ENCODE measurements at places on chromosomes 13 and 19.

- DNase-seq: no peak
Measured at GRCh38 chr13:40779049-40779448, 8.1 kb upstream of the MRPS31 start.

DNA sequence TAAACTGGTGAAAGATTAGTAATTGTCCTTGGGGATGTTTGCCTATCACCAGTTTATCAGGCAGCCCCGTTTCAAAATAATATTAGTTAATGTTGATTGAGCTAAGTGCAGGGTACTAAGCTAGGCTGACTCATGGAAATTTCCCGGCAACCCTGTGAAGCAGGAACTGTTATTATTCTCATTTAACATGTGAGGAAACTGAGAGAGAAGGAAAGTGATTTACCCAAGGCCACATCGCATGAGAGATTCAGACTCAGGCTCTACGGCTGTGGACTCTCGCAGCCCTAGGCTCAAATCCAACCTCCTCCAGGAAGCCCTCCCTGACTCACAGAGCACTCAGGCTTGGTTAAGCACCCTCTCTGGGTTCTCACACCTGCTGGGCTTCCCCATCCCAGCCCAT is 19.7 kb downstream of the CLPTM1 start:
- DNase-seq: no peak

GRCh38 chr13:66338542-66338941 is 891.6 kb downstream of the PCDH9 start:
- DNase-seq: no peak

DNA sequence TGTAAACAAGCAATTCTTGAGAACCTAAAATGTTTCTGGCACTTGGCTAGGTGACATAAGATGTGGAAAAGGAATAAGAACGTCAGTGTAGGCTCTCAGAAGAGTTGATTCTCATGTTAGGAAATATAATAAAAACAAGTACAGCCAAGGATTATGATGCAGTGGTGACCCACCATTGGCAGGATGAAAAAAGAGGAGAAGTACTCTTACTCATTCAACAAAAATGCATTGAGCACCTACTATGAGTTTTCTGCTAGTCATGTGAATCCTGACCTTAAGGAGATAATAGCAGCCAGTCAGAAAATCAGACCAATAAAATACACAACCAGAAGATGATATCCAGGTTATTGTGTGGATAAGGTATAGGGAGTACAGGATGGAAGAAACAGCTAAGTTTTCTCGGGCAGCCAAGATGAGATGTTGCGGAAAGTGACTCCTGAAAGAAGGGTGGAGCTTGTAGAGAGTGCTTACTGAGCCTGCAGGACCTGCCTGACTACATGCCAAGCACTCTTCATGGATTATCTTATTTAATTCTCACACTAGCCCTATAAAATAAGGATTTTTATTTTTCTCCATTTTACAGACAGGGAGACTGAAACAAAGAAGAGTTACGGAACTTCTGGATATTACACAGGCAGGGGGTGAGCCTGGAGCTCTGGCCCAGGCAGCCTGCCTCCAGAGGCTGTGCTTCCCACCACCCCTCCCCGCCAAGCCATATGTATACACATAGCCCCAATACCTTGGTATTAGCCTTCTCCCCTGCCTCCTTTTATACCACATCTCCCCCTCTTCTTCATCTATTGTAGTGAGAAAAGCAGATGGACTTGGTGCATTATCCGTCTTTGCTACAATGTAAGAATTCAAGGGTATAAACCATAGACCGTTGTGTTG is 58.0 kb downstream of the TGDS start:
- no peak for DNase-seq

DNA sequence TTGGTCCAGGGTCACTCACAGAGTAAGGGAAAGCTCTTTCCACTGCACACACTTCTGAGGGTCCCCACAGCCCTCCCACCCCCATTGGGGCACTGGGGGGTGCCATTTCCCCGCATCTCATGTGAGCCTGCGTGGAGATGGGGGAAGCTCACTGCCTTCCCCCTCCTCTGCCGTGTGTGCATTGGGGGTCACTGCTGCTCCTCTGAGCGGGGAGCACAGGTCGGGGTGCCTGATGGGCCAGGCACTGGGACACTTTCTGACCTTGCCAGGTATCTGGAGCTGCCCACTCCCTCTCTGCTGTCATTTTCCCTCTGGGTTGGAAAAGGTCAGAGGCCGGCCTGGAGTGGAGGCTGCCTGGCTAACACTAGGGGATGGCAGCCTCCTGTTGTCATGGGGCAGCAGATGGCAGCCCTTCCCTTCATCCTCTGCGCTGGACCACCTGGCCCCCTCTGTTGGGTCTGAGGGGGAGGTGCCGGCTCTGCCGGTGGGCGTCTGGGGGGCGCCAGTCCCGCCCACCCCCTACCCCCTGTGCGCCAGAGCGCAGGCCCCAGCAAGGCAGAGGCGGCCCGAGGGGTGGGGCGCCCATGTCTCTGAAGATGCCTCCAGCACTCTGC is 9.1 kb downstream of the SSBP4 start:
- DNase-seq: no peak

DNA sequence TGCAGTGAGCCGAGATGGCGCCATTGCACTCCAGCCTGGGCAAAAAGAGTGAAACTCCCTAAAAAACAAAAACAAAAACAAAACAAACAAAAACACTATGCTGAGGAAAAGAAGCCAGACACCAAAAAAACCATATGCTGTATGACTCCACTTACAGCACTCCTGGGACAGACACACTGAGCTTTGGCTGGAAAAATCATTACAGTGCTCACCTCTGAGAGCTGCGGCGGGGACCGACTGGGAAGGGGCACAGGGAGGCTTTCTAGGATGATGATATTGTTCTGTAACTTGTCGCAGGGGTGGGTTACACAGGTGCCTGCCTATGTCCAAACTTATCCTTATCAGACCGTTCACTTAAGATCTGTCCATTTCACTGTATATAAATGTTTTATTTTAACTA is 7.8 kb downstream of the PNMA8A start:
- no peak for DNase-seq

- DNase-seq: no peak
Measured at GRCh38 chr13:45863709-45864590, 12.4 kb upstream of the SIAH3 start.

GRCh38 chr19:49153167-49153809 is 1.9 kb downstream of the HRC start:
- DNase-seq: no peak

GRCh38 chr19:1103132-1103707 is 574 bp upstream of the GPX4 start:
- DNase-seq: no peak

DNA sequence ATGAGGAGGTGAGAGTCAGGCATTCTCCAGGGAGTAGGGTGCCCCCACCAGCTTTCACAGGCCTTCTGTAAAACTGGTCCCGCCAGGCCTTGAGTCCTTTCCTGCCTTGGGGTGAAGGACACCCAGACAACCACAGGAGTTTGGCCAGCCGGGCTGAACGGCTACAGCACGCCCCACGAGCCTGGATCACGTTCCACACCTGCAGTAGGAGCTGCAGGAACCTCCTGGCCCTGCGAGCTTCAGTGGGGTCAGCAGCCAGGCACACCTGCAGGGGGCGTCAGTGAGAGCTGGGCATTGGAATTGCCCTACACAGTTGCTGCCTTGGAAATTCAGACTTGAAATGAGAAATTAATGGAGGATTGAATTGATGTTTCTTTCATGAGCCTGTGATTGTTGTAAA is 45.7 kb downstream of the COL4A2 start:
- DNase-seq: no peak

DNA sequence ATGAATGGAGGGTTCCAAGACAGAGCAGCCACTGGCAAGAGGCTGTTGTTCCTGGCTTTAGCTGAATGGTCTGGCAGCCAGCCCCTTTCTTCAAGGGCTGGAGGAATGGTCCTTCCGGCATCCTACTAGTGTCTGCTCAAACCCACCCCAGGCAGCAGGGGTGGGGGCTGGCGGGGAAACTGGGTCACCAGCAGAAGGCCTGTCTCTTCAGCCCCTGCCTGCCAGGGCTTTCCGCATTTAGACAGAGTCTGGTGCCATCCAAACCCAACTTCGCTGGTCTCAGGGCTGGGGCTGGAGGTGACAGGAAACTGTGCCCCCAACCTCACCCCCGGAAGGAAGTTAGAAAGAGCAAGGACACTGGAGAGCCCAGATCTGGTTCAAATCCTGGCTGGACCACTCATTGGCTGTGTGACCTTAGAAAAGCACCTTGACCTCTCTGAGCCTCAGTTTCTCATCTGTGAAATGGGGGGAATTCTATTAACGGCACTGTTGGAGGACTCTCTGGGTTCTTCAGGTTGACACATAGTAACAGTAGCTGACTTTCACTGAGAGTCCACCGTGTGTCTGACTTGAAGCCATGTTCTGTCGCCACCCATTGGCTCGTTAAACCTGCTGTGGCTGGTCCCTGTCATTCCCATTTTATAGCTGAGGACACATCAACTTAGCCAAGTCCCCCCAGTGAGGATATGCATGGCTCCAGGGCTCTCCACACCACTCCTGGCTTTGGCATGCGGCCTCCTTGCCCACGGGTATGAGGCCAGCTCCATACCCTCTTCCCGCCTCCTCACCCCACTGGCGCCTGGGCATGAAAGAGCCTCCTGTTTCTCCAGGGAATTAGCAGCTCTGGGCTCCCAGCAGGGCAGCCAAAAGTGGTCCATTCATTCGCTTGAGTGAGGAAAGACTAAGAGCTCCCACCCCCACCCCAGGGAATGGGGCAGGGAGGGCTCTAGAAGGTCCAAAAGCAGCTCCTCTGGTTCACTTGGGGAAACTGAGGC is 2.5 kb upstream of the NR2C2AP start:
- no peak for DNase-seq

- no peak for DNase-seq
Measured at GRCh38 chr13:28494504-28494777, 487 bp downstream of the FLT1 start.

DNA sequence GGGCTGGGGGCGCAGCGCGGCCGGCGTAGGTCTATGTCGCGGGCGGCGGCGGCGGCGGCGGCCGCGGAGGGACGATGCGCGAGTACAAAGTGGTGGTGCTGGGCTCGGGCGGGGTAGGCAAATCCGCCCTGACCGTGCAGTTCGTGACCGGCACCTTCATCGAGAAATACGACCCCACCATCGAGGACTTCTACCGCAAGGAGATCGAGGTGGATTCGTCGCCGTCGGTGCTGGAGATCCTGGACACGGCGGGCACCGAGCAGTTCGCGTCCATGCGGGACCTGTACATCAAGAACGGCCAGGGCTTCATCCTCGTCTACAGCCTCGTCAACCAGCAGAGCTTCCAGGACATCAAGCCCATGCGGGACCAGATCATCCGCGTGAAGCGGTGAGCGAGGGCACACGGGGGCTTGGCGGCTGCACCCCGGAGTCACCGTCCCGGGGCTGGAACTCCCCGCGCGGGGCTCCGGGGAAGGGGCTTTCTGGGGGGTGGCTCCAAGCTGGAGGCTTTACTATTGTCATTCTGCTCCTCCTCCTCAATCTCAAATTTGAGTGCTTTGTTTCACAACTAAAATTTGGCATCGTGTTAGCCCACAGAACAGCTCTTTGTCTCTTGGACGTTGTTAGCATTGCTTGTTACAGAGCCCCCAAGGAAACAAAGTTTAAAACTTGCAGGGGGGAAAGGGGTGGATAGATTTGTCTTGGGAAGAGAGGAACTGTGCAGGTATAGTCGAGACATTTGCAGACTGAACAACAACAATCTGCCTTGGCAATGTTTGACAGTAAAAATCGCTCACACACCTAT is 630 bp downstream of the RAP2A start:
- DNase-seq: peak; percentile 66

DNA sequence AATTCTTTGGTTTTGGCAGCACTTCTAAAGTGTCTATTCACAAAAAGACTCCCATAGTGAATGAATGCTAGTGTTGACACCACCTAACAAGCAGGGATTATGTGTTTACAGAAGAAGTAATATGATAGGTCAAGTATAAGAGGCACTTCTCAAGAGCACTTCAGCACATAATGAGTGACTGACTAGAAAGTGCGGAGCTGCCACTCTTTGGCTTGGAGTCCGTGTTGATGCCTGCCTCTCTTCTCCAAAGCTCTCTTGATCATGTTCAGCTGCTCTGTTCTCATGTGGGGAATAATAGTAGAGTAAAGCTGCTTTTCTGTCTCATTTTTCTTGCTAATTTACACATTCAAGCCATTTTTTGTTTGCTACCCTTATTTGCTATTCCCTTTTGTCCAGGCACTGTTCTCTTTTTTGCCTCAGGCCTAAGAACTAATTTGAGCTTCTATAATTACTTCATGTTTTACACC is 22.7 kb upstream of the MAB21L1 start:
- no peak for DNase-seq

DNA sequence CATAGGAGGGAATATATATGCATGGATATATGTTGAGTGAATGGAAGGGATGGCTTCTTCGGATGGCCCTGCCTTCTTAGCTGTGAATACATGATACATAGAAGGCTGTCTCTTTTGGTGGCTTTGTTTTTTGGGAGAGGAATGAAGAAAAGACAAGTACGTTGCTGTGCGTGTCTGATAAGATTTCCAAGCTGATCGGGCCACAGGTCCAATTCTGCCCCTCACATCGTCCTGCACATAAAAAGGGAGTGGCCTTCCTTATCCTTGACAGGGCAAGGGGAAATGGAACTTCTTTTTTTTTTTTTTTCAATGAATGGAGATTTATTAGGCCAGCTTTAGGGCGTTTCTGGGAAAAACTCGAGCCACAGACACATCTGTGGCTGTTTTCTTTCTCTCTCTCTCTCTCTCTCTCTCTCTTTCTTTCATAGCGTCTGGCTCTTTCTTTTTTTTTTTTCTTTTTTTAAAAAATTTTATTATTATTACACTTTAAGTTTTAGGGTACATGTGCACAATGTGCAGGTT is 103.8 kb upstream of the SPATA13 start:
- DNase-seq: no peak

- peak; percentile 26 for DNase-seq
Measured at GRCh38 chr19:55638864-55639359, 1.9 kb upstream of the ZNF580 start.

GRCh38 chr13:59247171-59247570 is 916.6 kb downstream of the DIAPH3 start:
- DNase-seq: no peak

DNA sequence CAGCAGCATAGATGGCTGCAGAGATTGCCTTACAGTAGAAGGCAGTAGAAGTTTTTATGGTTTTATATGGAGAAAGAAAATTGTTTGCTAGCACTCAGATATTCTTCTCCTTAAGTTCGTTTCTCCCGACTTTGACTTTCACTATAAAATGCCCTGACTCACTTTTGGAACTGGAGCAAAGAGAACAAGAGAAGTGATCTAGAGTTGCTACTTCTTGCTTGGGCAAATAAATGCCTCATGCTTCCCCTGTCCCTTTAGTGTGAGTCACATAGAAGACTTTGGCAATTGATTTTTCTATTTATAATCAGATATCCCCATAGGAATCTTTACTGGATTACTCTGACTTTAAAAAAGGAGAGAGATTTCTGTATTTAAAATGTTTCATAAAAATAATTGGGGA is 46.9 kb downstream of the ITGBL1 start:
- no peak for DNase-seq

GRCh38 chr13:37127691-37128241 is 22.3 kb upstream of the CSNK1A1L start:
- DNase-seq: no peak

DNA sequence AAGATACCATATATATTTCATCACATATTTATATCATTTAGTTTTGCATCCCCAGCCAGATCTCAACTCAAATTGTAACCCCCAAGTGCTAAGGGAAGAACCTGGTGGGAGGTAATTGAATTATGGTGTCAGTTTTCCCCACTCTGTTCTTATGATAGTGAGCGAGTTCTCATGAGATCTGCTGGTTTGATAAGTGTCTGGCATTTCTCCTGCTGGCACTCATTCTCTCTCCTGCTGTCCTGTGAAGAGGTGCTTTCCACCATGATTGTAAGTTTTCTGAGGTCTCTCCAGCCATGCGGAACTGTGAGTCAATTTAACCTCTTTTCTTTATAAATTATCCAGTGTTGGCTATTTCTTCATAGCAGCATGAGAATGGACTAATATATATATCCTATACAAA is 462.5 kb upstream of the SLITRK5 start:
- DNase-seq: no peak

Measured in stimulated activated naive CD4-positive, alpha-beta T cell (primary cell).